ENCODE measurements at places on chromosomes 6 and 20.
A peak's percentile ranks its signal among the peaks of the same experiment; 100 is the strongest.

GRCh38 chr6:158311193-158311592, 1.1 kb upstream of the TULP4 start:
- no peak for DNase-seq

GRCh38 chr6:29965873-29966601, 23.7 kb downstream of the HLA-A start:
- DNase-seq: no peak

DNA sequence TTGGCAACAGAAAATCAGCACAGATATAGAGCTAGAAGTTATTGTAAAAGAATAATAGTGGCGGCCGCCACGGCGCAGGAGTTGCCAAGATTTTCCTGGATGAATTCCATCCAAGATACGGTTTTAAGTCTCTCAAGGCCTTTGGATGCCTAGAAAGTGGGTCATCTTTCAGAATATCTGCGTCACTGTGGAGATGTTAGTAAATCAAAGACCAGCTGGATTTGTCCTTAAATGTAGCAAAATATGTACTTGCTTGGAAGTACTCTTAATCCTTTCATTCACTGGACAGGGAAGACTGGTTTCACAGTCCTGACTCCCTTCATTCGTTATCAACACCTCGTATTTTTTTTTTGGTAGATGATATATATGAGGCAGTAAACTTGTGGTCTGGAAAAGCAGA, 83.0 kb downstream of the SLC22A3 start:
- no peak for DNase-seq

DNA sequence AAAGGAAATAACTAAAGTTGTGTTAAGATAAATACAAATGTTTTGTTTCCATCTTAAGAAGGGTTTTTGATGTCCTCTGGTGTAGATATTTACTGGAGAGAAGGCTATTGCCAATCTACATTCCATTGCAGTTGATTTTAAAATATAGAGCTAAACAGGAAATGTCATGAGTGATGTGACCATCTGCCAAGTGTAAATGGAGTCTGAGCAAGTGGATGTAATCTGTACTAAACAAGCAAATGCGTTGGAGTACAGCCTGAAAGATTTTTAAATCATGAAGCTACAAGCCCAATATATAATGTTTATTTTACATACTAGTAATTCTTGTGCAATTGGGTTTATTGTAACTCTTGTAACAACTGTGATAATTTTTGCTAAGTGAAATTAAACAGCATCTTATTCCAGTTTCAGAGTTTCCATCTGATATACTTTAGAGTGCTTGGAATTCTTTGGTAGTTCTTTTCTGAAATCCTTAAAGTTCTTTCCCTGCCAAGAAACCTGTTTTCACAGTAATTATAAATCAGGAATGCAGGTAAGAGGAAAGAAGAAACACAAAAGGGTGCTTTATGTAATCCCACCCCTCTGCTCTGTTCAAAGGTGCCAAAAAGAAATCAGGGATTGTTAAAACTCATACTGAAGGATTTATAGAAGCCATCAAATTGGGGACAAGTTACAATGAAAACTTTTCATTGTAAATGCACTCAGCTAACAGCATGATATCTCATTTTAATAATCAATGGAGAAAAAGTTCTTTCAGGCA, 47.2 kb upstream of the FLRT3 start:
- no peak for DNase-seq

DNA sequence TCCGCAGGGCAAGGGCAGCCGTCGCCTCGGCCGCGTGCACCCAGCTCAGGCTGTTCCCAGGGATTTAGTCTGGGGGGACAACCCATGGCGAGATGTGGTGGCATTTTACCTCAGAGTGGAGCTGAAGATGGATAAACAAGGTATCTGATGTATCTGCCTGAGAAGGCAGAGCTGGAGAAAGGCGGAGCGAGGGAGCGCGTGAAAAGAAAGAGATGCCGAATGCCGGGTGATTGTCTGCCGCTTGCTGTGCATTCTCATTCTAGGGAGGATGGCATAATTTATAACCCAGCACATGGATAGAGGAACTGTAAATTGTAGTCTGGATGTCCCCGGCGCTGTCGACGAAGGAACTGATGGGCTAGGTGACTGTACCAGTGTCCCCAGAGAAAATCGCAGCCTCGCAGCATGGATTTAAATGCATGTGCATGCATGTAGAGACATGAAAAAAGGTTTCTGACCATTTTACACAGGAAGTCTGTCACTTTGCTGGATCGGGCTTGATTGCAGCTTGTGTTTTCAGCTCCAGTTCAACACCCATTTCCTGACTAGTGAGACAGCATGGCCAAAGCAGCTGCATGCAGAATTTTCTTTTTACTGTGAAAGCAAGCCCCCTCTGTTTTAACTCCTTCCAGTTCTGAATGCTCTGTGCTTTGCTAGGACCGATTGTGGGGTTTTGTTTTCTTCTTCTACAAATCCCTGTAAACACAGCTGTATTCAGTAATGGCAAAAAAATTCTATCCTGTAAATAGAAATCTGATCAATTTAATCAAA, 149.7 kb downstream of the PRL start:
- DNase-seq: no peak

GRCh38 chr6:2795162-2795561, 30.0 kb downstream of the WRNIP1 start:
- DNase-seq: no peak

- no peak for DNase-seq
These were observed 7.0 kb downstream of the CEP250 start for GRCh38 chr20:35462351-35462750.

- no peak for DNase-seq
These were observed 294.0 kb downstream of the SAMD5 start for GRCh38 chr6:147802459-147802858.

- no peak for DNase-seq
These were observed 221.9 kb downstream of the TTLL2 start for GRCh38 chr6:167546611-167547327.

DNA sequence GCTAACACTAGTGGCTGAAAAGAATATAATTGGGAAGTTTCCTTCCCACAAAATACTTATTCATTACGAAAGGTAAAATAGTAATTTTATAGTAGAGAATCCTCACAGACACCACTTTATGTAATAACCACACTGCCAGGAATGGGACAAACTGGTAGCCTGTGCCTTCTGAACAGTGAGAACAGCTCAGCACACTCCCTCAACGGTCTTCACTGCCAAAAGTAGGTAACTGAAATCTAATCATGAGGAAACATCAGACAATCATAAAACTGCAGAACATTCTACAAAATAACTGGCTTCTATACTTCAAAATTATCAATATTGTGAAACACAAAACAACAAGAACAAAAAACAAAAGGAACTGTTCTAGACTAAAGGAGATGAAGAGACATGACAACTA, 44.1 kb downstream of the NUP153 start:
- DNase-seq: no peak

- DNase-seq: peak; percentile 12
These were observed 44.9 kb downstream of the ISM1 start for GRCh38 chr20:13265941-13266340.

DNA sequence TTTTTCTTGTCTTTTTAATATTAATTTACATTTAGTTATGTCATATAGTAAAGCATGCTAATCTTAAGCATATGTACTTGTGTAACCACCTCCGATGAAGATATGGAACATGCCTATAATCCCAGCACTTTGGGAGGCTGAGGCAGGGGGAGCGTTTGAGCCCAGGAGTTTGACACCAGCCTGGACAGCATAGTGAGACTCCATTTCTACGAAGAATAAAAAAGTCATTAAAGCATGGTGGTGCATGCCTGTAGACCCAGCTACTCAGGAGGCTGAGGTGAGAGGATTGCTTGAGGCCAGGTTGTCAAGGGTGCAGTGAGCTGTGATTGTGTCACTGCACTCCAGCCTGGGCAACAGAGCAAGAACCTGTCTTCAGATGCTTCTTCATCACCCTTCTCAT, 628.8 kb upstream of the FLRT3 start:
- no peak for DNase-seq

DNA sequence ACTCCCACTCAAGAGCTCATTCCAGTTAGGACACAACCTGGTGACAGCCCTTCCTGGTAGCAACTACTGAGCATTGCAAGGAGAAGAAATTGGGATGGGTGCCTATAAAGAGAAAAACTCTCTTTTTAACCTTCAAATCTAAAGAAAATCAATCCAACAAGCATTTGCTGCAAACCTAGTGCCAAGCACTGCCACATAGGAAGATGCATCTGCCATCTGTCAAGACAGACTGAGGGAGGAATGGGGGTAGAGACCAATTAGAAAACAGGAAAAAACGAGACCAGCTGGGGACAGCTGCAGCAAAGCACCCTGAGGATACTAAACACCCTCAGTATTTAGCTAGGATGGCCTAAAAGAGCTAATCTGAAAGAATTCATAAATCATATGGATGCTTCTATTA, 27.9 kb downstream of the HLA-DMB start:
- no peak for DNase-seq

GRCh38 chr6:9553002-9553401, 861.9 kb downstream of the TFAP2A start:
- DNase-seq: no peak
